CD4-positive, CD25-positive, alpha-beta regulatory T cell (primary cell): ENCODE measurements at places on chromosomes 4 and X. TPM values are rescaled to one million over a fixed set of nuclear protein-coding genes. Genes with fewer than 3 reads are reported as not detected.
A peak's percentile ranks its signal among the peaks of the same experiment; 100 is the strongest.

DNA sequence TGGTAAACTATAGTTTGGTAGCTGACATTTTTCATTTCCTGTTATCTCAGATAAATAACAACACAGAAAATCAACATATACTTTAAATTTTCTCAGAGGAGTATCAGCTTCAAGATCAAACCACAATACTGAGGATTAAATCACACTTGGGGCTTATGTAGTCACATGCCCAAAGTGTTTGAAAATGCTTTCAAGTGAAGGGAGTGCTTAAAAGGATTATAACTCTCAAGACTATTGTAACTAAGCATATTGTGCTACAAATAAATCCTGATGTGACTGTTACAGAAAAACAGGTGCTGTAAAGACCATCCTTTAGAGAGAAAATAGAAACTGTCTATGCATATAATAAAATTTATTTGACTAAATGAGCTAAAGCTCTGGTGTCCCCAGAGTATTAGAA lies 887.6 kb downstream of the ADGRL3 start:
- H3K27ac ChIP-seq = no peak overlapping the region
- no peaks in the 10 kb centered on the region for H3K4me1 ChIP-seq
- no peak for DNase-seq
- no peaks in the 10 kb centered on the region for H3K27me3 ChIP-seq

- no peak for DNase-seq
- no peak overlapping the region for H3K27ac ChIP-seq
- no peaks in the 10 kb centered on the region for H3K36me3 ChIP-seq
- peak overlapping the region; percentile 60 for H3K4me3 ChIP-seq
Measured at GRCh38 chr4:41881981-41882624, 53.1 kb upstream of the TMEM33 start.

DNA sequence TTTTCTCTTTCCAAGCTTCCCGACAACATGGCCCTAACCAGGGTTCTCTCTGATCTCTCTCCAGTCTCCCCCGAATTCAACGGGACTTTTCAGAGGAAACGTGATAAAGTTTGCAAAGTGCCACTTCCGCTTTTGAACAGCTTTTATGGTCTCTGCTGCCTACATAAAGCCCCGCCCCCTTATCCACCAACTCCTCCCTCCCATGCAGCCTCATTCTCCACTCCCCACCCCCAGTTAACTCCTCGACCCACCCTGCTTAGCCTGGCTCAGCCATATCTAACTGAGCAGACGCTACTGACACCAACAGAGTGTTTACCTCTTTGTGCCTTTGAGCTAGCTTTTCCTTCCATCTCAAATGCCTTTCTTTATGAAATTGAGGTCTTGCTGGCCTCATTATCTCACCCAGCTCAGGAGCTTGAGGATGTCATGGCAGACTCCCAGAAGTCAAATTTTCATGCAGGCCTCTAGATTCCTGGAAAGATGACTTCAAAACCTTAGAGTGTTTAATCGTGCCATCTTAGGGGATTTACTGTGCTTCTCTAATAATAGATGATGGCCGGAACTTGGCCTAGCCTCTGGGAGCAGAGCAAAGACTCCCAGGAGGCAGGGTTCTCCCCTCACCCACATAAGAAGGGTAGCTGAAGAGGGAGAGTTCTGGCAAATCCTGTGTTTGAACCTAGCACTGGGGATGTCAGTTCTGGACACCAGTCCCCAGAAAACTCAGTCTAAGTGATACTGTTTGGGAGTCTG lies 606.0 kb downstream of the BCOR start:
- H3K27me3 ChIP-seq = no peaks in the 10 kb centered on the region
- H3K27ac ChIP-seq = peak overlapping the region; percentile 56
- H3K36me3 ChIP-seq = no peaks in the 10 kb centered on the region

GRCh38 chr4:139761461-139761860 lies 95.8 kb downstream of the MGST2 start:
- no peak for DNase-seq
- no peaks in the 10 kb centered on the region for H3K27me3 ChIP-seq
- H3K36me3 ChIP-seq = no peaks in the 10 kb centered on the region
- no peaks in the 10 kb centered on the region for H3K4me1 ChIP-seq
- no peak overlapping the region for H3K27ac ChIP-seq
- H3K4me3 ChIP-seq = no peak overlapping the region

GRCh38 chr4:17103231-17103630 lies 204.8 kb upstream of the LDB2 start:
- DNase-seq = no peak
- H3K4me3 ChIP-seq = no peak overlapping the region
- H3K36me3 ChIP-seq = no peaks in the 10 kb centered on the region
- H3K27me3 ChIP-seq = no peaks in the 10 kb centered on the region

- H3K27me3 ChIP-seq = peaks cover 3% of the 10 kb centered on the region
- DNase-seq = no peak
- H3K4me3 ChIP-seq = no peak overlapping the region
- no peaks in the 10 kb centered on the region for H3K4me1 ChIP-seq
- no peaks in the 10 kb centered on the region for H3K36me3 ChIP-seq
Measured at GRCh38 chrX:51697397-51697796, 12.9 kb upstream of the CENPVL1 start.

DNA sequence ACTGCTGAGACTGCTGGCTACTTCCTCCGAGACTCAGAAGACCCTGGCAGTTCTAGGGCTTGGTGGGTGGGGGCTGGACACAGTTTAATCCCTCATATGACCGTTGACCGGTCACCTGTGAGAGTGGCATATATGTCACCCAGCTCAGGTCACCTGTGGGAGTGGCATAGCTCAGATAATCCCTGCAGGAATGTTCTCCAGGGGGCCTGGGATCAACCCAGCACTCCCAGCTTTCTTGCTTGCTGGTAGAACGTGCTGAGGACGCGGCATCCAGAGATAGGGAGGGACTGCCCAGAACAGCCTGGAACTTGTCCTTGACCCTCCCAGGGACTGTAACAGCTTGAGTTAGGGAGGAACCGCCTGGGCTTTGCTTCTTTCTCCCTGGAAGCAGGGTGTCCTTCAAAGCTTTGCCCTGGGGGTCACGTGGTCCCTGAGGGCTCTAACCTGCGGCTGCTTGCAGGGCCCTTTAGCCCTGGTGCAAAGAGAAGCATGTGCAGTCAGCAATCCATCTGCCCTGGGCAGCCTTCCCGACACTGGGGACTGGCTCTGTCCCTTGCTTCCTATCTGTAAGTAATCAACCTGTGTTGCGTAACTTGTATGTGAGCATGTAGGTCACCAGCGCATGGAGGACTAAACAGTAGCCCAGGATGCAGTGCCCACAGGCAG lies 55.3 kb downstream of the ZFYVE28 start:
- H3K36me3 ChIP-seq = no peaks in the 10 kb centered on the region
- DNase-seq = no peak
- no peaks in the 10 kb centered on the region for H3K27me3 ChIP-seq
- H3K4me1 ChIP-seq = peaks cover 19% of the 10 kb centered on the region

- no peak for DNase-seq
- H3K4me1 ChIP-seq = no peaks in the 10 kb centered on the region
- no peaks in the 10 kb centered on the region for H3K36me3 ChIP-seq
- H3K27ac ChIP-seq = no peak overlapping the region
Measured at GRCh38 chr4:123821861-123822260, 425.3 kb downstream of the SPRY1 start.

- no peaks in the 10 kb centered on the region for H3K27me3 ChIP-seq
- no peak for DNase-seq
- no peak overlapping the region for H3K4me3 ChIP-seq
Measured at GRCh38 chr4:5827108-5828004, 65.5 kb downstream of the CRMP1 start.

GRCh38 chrX:153468008-153468580 lies 2.3 kb downstream of the HAUS7 start:
- H3K36me3 ChIP-seq = no peaks in the 10 kb centered on the region
- no peak overlapping the region for H3K4me3 ChIP-seq
- H3K27me3 ChIP-seq = no peaks in the 10 kb centered on the region
- H3K4me1 ChIP-seq = peaks cover 19% of the 10 kb centered on the region
- no peak for DNase-seq

DNA sequence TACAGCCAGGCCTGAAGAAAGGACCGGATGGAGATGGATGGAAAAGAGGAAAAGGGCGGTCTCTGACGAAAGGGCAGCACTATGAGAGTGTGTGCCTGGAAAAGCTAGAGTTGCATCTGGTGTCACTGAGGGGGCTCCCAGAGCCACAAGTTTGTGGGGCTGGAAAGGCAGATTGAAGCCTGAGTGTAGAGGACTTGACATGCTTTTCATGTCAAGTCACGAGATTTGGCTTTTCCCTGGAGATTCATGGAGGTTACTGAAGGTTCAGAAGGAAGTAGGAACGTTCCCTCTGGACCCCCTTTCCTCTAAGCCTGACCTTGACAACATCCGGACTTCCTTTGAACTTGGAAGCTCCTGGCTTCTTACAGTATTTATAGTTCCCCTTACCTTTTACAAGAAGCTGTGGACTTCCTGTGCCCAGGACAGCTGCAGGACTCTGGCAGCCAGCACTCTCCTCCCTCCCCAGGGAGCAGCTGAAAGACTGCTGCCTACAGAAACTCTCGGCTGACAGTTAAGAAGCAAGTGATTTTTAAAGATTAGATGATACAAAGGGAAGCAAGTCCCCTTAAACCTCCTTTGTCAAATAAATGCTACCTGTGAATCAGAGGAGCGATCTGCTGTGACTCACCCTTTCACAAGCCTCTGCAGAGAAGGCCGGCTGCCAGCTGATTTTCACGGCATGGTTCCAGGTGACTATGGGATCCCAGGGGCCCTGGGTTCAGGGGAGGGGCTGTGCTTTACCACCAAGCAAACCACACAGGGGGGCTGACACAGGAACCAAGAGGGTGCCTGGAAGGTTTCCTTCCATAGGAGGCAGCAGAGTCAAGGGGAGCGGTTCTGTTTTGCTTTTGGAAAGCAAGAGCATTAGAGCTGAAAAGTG lies 72.9 kb upstream of the STIM2 start:
- no peaks in the 10 kb centered on the region for H3K27me3 ChIP-seq
- peak; percentile 29 for DNase-seq
- no peak overlapping the region for H3K27ac ChIP-seq
- H3K4me1 ChIP-seq = no peaks in the 10 kb centered on the region
- no peak overlapping the region for H3K4me3 ChIP-seq
- no peaks in the 10 kb centered on the region for H3K36me3 ChIP-seq

DNA sequence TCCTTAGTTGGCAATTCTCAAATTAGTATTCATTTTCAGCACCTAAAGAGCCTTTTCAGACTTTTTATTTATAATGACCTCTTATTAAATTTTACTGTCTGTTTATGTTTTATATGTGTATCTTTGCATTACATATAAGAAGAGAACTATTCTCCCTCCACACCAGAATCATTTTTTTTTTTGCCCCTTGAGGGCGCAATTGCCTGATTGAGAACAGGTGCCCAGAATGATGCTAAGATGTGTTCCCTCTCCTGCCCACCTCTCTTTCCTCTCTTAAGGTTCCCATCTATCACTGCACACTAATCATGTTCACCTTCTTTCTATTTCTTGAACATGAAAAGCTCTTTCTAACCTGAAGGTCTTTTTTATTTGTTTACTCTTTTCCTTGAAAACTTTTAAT lies 44.2 kb upstream of the ADAM29 start:
- H3K27ac ChIP-seq = no peak overlapping the region
- no peaks in the 10 kb centered on the region for H3K27me3 ChIP-seq
- no peaks in the 10 kb centered on the region for H3K36me3 ChIP-seq
- DNase-seq = no peak
- no peaks in the 10 kb centered on the region for H3K4me1 ChIP-seq

DNA sequence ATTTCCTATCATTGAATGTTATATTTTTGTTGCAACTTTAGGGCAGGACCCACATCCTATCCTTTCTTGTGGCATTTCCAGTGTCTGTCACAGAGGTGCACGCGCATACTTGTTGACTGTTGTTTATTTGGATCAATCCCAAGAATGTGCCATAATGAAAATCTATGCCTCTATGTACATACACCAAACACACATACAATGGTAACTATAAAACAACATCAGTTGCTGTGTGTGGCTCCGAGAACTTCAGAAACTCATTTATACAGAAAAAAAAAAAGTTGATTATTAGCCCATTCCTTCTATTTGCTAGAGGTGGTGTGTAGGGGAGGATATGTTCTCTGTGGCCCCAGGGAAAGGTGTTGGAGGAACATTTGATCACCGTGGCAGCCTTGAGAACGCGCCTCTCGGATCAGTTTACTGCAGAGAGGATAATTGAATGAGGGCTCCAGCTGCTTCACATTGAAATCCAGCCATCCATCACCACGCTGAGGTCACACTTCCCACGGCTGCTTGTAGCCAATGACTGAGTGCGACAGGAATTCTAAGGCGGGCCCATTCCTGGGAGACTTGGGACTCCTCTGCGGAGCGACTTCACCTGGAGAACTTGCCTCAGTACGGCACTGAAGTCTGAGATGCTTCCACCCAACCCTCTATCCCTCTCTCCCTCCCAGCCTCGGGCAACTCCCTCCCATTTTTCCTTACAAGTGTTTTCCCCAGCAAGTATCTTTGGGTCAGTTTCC lies 19.5 kb downstream of the SMPX start:
- peaks cover 2% of the 10 kb centered on the region for H3K27me3 ChIP-seq
- no peak overlapping the region for H3K27ac ChIP-seq
- no peaks in the 10 kb centered on the region for H3K36me3 ChIP-seq
- DNase-seq = no peak
- H3K4me1 ChIP-seq = no peaks in the 10 kb centered on the region

- H3K4me3 ChIP-seq = no peak overlapping the region
- H3K4me1 ChIP-seq = no peaks in the 10 kb centered on the region
- H3K27ac ChIP-seq = no peak overlapping the region
- H3K36me3 ChIP-seq = no peaks in the 10 kb centered on the region
- DNase-seq = no peak
Measured at GRCh38 chr4:159049780-159050375, 53.0 kb upstream of the RAPGEF2 start.

DNA sequence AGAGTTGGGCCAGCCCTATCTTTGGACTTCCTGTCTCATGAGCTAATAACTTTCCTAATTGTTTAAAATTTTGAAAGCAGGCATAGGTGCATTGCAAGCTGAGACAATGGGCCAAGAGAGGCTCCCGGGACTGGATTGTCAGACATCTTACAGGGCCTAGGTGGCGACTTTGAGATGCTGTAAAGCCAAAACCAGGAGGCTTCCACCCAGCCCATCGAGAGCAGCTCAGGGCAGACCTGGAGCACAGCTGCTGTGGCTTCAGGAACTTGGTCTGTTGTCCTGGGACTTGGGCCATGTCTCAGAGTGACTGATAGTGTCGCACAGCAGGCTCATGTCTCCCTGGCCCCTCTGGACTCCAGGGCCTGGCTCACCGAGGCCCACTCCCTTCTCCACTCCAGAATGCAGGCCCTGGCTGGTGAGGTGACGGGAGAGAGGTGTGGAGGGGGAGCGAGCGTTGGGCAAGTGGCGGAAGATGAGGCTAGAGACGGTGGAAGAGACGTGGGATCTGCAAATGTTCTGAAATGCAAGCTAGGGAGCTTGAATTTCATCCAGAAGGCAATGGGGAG lies 24.1 kb upstream of the MTM1 start:
- no peak for DNase-seq
- H3K4me1 ChIP-seq = peaks cover 12% of the 10 kb centered on the region
- no peak overlapping the region for H3K4me3 ChIP-seq
- no peaks in the 10 kb centered on the region for H3K27me3 ChIP-seq
- H3K36me3 ChIP-seq = no peaks in the 10 kb centered on the region

P2RY10 gene
- total RNA-seq = 134 TPM

TRO gene
- 0.47 TPM for total RNA-seq

PPP1R2C gene
- 32.2 TPM for total RNA-seq

AR gene
- total RNA-seq = 1.4 TPM

CTSO gene
- total RNA-seq = 9.5 TPM

ASMTL gene
- total RNA-seq = 47.7 TPM

ETFDH gene
- 15.9 TPM for total RNA-seq

PLRG1 gene
- total RNA-seq = 39.6 TPM
